Breast epithelium (tissue), 4 donors: ENCODE measurements at places on chromosomes 16 and 17.

DNA sequence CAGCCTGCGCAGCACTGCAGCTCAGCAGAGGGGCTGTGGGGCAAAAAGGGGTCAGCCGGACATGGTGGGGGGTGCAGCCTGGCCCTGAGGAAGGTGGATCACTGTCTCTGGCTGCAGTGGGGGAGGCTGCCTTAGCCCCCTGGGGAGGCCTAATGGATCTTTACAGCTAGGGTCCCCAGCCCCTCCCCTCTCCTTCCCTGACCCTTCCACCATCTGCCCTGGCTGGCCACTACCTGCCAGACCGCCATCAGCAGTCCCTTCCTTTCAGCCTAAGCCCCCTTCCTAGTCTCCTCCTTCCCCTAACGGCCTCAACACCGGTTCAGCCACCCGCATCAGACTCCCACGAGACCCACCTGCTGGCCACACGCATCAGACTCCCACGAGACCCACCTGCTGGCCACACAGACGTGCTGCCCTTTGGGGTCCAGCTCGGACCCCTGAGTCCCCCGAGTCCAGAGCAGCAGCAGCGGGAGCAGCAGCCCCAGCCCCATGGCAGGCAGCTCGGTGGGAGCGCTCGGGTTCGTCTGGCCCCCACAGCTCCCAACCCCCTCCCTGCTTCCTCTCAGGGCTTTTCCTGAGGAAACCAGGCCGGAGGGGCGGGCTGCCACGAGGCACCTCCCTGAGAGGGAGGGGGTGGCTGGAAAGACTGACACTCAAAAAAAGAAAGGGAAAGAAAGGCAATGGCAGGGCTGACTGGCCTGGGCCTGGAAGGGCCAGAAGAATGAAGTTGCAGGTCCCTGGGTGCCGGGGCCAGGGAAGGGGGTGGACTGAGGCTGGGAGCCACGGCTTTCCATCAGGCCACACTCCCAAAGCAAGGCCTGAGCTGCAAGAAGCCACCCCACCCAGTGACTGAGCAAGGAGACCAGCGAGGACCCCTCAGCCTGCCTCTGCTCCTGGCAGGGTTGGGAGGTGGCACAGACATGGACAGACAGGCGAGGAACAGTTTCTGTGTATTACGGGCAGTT lies at the start of gene SCARF1:
Gene SCARF1, minus strand, starts transcription at position 526 of the 965 bp plus-strand sequence. Its CDS starts 35 bp downstream, at position 491.
- DNase-seq: no peak

- peak; percentile 64 for DNase-seq
These were observed 29.7 kb upstream of the LGALS9 start for GRCh38 chr17:27601069-27601974.

GRCh38 chr16:69326172-69326873 lies 4.1 kb downstream of the PDF start:
- DNase-seq: no peak

- no peak for DNase-seq
These were observed 1.3 kb downstream of the HOXB9 start for GRCh38 chr17:48624544-48625494.

GRCh38 chr16:2337431-2338296 lies 2.9 kb downstream of the ABCA3 start:
- DNase-seq: no peak

- DNase-seq: no peak
These were observed 18.0 kb downstream of the PIK3R6 start for GRCh38 chr17:8849311-8850041.

GRCh38 chr17:77196251-77196650 lies 55.5 kb downstream of the SEC14L1 start:
- DNase-seq: no peak

DNA sequence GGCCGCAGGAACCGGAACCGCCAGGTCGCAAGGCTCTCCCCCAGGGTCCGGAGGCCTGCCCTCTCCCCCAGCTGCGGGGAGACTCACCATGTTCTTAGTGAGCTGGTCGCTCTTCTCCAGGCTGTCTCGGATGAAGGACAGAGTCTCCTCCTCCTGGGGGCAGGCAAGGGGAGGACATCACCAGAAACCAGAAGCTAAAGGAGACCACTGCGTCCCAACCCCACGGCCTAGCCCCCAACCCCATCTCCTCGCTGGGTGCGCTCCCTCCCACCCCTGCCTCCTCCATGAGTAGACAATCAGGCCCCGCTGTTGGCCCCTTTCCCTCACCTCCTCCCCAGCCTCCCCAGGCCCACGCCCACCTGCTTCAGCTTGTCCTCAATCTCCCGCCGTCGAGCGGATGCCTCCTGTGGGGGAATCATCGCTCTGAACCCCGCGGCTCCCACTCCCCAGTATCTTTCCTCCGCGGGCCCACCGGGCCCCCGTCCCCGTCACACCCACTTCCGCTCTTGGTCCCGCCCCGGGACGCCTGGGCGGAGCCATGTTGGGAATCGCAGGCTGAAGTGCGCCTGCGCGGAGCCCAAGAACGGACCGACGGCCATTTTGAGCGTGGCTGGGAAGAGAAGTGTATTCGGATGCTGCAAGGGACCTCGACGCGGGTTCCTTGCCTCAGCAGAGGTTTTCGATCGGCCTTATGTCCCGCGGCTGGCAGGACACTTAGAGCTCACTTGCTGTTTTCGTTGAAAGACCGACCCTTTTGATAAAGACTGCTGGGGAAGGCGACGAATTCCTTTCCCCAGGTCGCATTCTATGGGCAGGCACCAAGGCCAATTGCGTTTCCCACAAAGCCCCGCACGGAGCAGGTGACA lies at the start of gene EXOC7:
Gene EXOC7, minus strand, starts transcription at position 514 of the 866 bp plus-strand sequence. Its CDS starts 95 bp downstream, at position 419.
- peak; percentile 91 for DNase-seq

DNA sequence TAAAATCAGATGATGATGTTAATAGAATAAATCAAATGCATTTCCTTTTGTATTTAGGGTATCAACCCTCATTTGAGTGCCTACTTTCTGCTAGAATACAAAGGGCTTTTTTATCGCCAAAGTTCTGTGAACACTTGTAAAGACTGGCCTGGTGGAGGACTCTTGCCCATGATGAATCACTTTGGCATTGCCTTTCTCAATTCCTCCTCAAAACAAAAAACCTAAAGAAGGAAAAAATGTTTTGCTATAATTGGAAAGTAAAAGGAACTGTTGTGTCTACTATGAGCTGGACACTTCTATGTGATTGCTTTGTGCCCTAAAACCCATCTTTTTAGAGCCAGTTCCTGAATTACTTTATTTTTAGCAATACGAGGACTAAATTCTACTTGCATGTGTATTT lies 13.0 kb upstream of the DHRS11 start:
- DNase-seq: no peak

DNA sequence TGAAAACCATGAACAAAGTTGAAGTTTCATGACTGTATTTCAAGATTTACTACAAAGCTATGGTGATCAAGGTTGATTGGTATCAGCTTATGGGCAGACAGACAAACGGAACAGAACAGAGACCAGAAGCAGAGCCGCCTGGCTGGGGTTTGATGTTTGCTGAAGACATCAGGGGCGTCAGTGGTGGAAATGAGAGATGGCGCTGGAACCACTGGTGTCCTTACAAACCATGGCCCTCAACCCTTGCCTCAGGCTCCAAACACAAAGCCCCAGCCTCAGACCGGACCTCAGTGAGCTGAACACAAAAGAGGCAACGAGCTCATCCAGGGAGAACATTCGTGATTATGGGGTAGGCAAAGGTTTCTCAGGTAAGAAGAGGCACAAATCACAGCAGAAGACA lies 113.0 kb upstream of the METRNL start:
- DNase-seq: no peak

GRCh38 chr17:71976011-71976649 lies 144.7 kb upstream of the SOX9 start:
- DNase-seq: peak; percentile 91

DNA sequence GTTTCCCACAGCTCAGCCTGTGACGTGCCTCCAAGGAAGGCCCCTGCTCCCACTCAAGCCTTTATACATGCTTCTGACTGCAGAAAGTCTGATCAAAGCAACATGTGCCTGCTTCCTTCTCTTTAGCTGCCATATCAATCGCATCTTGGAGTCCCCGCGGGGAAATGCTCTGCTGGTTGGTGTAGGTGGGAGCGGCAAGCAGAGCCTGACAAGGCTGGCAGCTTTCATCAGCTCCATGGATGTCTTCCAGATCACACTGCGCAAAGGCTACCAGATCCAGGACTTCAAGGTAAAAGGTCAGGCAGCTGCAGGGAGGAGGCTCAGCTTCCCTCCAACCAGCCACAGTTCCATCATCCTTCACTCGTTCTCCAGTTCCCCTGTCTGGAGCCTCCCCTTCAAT lies 189.7 kb downstream of the ZNF18 start:
- DNase-seq: no peak
